Effector memory CD4-positive, alpha-beta T cell (primary cell): ENCODE measurements at places on chromosomes 1 and 21.

DNA sequence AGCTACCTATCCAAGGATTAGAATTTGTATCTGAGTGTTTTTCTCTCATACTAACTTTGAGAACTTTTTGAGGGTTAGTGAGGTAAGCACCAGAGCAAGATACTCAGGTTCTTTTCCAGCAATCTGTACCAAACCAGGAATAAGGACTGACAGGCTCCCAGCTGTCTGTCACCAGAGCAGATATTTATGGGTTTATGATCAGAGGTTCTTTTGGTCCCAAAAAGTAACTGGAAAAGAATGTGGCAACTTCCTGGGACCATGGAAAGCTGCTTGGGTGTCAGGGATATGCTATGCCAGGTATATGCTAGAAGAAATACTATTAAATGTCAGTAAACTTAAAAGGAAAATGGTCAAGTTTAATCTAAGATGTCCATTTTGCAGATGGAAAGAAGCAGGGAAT, 75.7 kb upstream of the ZNF326 start:
- no peak for DNase-seq

DNA sequence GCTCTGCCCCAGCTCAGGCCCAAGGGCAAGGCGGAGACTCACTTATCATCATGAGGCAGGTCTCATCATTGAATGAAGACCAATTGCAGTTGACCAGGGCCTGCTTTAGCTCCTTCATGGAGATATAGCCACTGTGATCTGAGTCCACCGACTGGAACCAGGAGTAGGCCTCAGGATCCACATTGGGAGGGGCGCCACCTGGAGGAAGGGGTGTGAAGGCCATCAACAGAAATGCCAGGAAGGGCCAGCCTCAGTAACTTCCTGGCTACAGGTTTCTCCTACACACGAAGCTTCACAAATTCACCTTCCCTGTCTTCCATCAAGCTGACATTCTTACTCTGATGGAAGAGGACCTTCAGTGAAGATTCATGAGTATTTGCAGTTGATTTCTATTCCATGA, 11.6 kb downstream of the PEF1 start:
- no peak for DNase-seq

DNA sequence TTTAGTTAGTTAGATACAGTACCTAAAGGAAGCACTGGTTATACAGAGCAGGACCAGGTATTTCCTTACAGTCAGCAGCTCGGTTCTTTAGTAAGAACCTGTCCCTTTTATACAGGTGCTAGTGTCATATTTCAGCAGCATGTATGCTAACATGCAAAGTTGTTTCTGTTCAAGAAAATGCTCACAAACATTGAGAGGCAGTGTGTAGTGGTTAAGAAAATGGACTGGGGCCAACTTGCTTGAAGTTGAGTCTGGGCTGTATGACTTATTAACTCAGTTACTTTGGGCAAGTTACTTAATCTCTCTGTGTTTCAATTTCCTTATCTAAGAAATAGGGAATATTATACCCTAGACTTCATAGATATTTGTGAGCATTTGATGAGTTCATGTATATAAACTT, 31.1 kb downstream of the AK4 start:
- no peak for DNase-seq

DNA sequence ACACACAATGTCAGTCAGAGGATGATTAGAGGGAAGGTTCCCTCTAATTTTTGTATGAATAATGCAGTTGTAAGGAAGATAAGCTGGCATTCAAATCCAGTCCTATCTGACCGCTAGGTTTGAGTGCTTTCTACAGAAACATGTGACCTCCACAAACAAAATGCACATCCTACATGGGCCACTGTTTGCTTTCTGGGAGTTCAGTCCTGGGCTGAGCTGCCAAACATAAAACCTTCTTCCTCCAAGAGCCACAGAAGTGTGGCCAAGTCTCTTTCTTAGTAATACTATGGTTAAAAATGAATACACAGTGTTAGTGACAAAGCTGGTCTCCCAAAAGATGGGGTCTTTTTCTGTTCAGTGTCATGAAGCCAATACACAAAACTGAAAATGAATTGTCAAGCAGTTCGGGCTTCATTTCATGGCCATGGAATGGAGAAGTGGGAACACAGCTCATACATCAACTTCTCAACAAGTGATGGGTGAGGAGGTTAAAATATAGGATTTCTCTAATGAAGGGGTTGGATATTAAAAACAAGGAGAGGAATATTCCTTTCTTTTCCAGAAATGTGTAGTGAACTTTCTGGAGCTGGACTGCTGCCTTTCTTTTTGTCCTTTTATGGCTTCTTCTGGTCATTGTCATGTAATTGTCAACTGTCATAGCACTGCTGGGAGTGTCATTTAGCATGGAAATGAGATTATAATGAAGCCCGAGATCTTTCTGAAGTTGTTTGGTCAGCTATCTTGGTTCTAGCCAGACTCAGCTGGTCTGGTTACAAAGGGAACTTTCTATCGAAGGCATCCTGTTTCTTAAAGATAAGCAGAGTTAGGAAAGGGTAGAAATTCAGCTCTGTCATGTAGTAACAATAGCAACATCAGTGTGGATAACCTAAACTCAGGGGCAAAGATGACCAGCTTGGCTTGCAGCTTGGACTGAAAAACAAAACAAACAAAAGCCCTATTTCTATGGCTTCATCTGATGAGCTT, 135.1 kb downstream of the CHD1L start:
- DNase-seq: no peak

GRCh38 chr1:207565546-207566468, 69.8 kb downstream of the CR1 start:
- DNase-seq: no peak

GRCh38 chr21:19999369-20000272, 998.6 kb upstream of the NCAM2 start:
- DNase-seq: no peak

DNA sequence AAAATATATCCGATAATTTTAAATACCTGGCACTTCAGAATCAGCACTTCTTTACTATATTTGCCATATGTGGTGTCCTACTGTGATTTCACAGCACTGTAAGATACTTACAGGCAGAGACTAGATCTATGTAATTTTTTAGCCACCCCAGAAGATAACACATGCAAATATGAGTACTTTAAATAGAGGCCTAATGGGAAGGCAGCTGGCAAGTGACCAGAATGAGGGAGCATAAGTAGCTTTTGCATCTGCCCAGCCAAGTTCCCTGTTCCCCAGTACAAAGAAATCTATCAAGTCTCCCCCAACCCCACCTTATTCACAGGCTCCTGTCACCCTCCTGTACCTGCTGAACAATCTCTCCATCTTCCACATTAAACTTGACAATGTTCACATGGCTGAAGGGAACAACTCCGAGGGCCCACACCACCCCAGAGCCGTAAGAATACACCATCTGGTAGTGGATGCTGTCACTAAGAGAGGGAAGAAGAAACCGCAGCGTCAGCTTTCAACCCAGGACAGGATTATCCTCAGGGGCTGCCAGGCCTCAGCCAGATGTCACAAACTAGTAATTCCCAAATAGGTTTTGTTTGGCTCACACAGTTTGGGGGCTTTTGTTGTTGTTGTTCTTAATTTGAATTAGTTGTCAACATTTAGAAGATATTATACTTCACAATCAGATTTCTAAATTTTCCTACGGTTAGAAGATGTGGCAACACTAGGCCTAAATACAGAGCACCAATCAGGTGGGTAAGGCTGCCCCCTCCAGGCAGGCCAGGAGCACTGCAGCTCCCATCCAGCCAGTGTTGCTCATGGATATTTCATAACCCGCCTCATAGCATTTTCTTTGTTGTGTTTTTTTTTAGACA, 10.4 kb downstream of the EMC1 start:
- peak; percentile 29 for DNase-seq

DNA sequence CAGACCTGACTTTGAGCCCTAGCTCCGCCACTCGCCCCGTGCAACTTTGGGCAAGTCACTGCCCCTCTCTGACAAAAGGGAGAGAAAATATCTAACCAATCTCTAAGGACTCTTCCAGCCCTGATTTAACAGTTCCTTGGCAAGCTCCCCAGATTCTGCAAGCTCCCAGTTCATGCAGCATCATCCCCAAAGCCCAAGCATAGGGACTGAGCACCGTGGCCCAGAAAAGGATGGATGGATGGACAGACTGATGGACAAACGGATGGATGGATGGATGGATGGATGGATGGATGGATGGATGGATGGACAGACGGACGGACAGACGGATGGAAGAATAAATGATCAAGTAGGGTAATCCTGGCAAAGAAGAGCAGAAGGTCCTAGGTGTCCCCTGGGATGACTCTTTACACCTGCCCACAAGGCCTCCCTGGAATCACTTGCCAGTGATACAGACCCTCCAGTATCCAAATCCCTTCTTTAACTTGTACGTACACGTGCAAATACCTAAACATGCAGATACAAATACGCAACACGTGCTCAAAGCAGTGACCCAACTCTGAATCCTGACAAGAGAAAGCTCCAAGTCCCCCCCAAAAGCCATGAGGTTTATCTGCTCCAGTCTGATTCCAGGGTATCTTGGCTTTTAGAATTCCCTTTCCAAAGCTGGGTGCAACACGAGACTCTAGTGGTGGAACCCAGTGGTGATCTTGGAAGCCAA, 16.0 kb downstream of the IFFO2 start:
- DNase-seq: no peak

DNA sequence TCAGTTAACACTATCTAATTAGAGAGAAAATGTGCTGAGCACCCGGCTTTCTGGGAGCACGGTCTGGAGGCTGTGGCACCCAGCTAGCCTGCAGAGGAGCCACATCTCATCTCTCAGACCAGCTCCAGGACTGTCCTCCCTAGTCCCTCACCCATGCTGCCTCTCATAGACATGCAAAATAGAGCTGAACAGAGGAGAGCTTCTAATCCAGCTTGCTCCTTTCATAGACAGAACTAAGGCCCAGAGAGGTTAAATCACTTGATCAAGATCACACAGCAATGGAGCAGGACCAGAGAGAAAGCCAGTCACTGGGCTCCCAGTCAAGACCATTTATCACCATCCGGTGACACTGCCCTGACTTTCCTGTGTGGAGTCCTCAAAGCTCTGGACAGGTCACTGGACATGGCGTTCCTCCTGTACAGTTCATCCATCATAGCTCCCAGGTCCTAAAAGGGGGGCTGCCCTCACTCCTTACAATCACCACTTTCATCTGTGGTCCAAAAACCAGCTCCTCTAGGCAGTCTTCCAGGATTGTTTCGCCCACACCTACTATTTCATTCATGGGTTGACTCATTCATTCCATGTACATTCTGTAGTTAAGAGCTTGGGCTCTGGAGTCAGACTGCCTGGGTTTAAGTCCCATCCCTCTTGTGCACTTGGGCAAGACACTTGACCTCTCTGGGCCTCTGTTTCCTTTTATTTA, 8.8 kb upstream of the CAMK2N1 start:
- DNase-seq: no peak

- DNase-seq: no peak
These were observed 5.7 kb upstream of the DNAH14 start for GRCh38 chr1:224923726-224924125.

- no peak for DNase-seq
These were observed 57.6 kb downstream of the WLS start for GRCh38 chr1:68174738-68175113.

GRCh38 chr1:93967306-93967705, 58.1 kb upstream of the GCLM start:
- DNase-seq: no peak

DNA sequence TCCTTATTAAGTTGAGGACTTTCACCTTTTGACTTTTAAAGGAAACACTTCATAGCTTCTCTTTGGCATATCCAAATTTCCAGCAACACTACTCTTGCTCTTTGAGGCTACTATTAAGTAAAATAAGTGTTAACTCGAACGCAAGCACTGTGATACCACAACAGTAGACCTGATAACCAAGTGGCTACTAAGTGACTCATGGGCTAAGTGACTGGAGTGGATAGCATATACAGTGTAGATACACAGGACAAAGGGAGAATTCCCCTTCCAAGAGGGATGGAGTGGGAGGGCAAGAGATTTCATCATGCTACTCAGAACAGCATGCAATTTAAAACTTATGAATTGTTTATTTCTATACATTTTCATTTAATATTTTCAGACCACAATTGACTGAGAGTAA, 9.8 kb upstream of the KCNA3 start:
- DNase-seq: no peak

GRCh38 chr1:193068013-193068412, 8.6 kb downstream of the RO60 start:
- no peak for DNase-seq

- no peak for DNase-seq
These were observed 2.4 kb downstream of the BLACAT1 start for GRCh38 chr1:205453466-205453865.

DNA sequence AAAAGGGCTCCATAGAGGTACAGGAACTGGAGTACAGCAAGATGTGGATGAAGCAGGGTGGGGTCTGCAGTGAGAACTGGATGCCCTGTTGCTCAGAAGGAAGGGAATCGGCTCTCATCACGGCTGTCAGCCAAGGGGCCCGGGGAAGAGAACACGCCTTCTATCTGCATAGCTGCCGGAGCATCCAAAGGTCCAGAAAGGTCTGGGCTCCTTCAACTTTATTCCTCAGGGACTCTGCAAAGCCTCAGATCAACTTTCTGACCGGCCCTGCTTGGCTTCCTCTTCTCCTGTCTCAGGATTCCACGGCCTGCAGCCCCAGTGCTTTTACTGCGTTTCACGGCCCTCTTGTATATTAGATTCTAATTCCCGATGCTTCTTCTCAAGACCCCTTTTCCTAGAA, 34.8 kb downstream of the KRTAP19-8 start:
- DNase-seq: no peak

DNA sequence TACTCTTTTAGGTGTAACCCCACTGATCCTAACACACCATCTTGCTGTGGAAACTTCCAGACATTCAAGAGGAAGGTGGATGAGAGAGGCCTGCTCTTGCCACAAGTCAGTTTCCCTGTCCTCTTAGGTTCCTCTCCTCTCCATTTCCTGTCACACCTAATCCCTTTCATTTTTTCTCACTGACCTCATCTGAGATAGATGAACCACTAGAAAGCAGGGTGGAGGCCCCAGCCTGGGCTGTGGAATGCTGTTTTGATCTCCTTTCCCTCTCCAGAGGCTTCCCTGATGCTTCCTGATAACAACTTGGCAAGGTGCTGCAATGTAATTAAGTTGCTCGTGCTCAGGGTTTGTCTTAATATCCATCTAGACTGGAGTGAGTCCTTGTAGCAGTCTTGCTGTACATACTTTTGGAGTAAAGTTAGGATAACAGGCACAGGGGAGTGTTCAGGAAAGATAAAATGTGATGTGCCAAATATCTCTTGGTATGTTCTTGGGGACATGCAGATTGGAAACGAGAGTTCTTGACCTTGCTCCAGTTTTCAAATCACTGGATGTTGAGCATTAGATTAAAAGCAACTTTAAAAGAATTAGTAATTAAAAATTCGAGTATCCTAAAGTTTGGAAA, 11.2 kb downstream of the LRRC42 start:
- no peak for DNase-seq

- no peak for DNase-seq
These were observed 7.5 kb downstream of the MPL start for GRCh38 chr1:43345120-43345519.

DNA sequence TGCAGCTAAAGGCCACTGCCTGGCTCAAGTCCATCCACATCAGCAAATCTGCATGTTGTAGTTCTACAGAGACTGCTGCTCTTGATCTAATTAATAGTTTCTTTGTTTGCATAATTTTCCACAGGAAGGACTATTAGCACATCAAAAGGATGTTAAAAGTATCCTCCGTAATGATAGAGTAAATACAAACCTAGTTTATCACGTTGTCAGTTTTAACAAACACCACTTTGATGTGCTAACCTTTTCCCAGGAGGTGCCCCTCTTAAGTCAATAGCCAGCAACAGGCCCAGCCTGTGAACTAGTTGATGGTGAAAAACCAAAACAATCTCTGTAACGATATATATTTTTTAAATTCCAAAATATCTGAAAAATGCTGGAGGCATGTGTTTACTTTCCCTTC, 64.2 kb upstream of the SLC22A15 start:
- DNase-seq: no peak

- DNase-seq: no peak
These were observed 2.6 kb downstream of the KRTAP10-12 start for GRCh38 chr21:44699502-44700001.
